MM.1S (cell line): ENCODE measurements at places on chromosomes 7 and 10.
A peak's percentile ranks its signal among the peaks of the same experiment; 100 is the strongest.

GRCh38 chr10:69769395-69769992, 32.2 kb upstream of the COL13A1 start:
- no peak for DNase-seq
- H3K36me3 ChIP-seq: no peaks in the 10 kb centered on the region
- peaks cover 55% of the 10 kb centered on the region for H3K27me3 ChIP-seq
- no peak overlapping the region for H3K4me3 ChIP-seq

DNA sequence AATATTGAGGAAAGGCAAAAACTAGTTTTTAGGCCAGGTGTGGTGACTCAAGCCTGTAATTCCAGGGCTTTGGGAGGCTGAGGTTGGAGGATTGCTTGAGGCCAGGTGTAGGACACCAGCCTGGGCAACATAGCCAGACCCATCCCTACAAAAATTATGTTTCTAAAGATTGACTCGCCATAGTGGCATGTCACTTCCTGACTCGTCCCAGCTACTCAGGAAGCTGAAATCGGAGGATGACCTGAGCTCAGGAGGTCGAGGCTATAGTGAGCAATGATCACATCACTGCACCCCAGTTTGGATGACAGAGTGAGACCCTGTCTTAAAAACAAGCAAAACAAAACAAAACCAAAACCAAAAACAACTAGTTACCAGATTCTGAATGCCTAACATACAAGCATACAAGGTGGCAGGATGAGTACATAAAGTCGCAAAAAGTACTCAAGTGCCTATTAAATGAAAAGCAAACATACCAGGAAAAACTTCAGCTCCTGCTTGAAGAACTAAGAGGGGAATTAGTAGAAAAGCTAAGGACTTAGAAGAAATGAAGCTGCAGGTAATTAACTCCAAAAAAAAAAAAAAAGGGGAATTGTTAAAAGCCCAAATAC, 14.1 kb downstream of the ZNF398 start:
- H3K36me3 ChIP-seq: peaks cover 4% of the 10 kb centered on the region; the same call in 1 of the 2 replicates
- H3K27me3 ChIP-seq: no peaks in the 10 kb centered on the region
- no peak for DNase-seq
- H3K4me1 ChIP-seq: no peaks in the 10 kb centered on the region
- H3K27ac ChIP-seq: no peak overlapping the region

- no peak for DNase-seq
- no peak overlapping the region for H3K4me3 ChIP-seq
- no peaks in the 10 kb centered on the region for H3K36me3 ChIP-seq
- no peaks in the 10 kb centered on the region for H3K4me1 ChIP-seq
- no peak overlapping the region for H3K27ac ChIP-seq
- no peaks in the 10 kb centered on the region for H3K27me3 ChIP-seq
Measured at GRCh38 chr7:19318287-19318686, 173.1 kb upstream of the FERD3L start.

DNA sequence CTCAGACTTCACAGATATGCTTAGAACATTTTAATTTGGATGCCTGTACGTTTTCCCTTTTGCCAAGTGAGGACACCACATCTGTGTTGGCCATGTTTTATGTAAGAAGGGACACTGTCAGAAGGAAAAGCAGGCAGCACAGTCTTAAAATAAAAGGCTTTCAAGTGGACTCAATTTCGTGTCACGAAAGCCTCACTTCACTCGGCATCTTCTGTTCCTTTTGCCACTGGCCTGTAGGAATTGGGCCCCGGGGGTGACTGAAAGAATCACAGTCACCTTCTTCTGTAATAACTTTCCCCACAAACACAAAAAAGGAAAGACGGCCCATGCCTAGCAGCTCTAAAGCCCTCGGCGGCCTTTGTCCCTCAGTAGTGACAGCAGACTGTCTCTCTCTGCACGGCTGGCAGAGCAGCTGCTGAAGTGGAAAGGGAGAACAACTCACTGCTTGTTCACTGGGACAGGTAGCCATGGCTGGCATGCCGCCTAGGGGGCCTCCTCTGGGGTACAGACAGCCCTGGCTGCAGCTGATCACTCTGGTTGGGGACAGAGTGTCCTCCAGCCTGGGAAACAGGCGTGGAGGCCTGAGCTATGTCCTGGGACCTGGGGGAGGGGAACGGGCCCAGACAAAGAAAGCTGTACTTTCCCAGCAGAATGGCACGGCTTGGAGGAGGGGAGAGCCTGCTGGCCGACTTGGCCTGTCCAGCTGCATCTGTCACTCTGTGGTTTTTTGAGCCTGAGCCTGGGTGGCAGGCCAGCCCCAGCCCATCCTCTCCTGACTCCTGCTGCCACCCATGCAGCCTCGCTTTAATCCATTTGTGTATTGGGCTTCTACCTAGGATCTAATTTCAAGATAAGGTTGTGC, 4.4 kb downstream of the RASSF4 start:
- H3K27ac ChIP-seq: peak overlapping the region; percentile 87
- H3K36me3 ChIP-seq: no peaks in the 10 kb centered on the region
- peaks cover 62% of the 10 kb centered on the region for H3K4me1 ChIP-seq
- no peaks in the 10 kb centered on the region for H3K27me3 ChIP-seq
- DNase-seq: peak; percentile 69

DNA sequence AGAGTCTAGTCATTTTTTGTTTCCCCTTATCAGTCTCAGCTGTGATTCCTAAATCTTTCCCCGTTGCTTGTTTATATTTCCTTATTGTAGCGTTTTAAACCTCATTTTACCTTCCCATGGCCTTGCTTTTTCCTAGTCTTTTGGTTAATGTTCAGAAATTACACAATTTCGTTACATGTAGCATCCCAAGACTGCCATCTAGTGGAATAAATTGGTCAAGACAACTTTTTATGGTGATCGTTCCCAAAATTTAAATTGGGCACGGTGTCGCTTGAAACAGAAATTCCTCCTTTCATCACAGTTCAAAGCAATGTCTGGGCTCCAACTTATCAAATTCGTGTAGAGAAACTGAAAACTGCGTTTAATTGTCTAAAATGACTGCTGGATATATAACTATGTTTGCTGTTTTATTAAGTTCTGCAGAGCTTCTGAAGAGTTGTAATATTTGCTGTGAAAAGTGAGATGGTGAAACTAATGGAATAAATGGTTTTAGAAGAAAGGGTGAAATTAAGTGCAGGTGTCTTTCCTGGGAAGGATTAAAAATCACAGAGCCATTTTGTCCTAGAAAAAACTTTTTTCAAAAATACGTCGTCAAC, 370.2 kb downstream of the PHF14 start:
- H3K27me3 ChIP-seq: no peaks in the 10 kb centered on the region
- H3K4me1 ChIP-seq: peaks cover 15% of the 10 kb centered on the region
- no peak overlapping the region; the same call in 1 of the 2 replicates for H3K27ac ChIP-seq

- no peak for DNase-seq
- no peak within 1 kb of the TSS for H3K27ac ChIP-seq
- no peak within 1 kb of the TSS for H3K4me3 ChIP-seq
- no peaks in the 10 kb centered on the region for H3K27me3 ChIP-seq
Measured at GRCh38 chr10:113663908-113664307, at the start of gene NRAP. TSS of gene NRAP (minus strand) at chr10:113664041. CDS start at chr10:113663882, 159 bp downstream.

- peaks cover 46% of the 10 kb centered on the region for H3K4me1 ChIP-seq
- DNase-seq: no peak
- no peaks in the 10 kb centered on the region for H3K27me3 ChIP-seq
- H3K4me3 ChIP-seq: 0 out of 2 replicates have a peak overlapping the region, but pooled peaks have one; percentile 44
- peak overlapping the region; percentile 91; the same call in 1 of the 2 replicates for H3K27ac ChIP-seq
Measured at GRCh38 chr10:80186364-80187012, 18.8 kb downstream of the ANXA11 start.

DNA sequence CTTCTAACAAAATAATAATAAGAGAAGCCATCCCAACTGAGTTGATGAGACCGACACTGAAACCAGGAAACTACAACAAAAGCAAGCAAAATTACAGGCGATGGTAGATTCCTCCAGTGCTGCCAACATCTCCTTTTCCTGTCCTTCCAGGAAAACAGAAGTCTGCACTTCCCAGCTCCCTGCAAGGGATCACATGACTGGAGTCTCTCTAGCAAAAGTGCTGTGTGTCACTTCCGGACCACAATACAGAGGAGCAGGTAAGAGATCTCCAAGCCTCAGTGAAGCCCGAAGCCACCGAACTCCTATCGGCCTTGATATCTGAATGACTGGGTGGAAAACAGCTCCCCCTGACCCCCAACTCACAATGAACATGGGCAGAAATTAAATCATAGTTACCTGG, 63.2 kb downstream of the SMURF1 start:
- H3K4me1 ChIP-seq: no peaks in the 10 kb centered on the region
- DNase-seq: no peak
- H3K36me3 ChIP-seq: no peaks in the 10 kb centered on the region
- H3K4me3 ChIP-seq: no peak overlapping the region

DNA sequence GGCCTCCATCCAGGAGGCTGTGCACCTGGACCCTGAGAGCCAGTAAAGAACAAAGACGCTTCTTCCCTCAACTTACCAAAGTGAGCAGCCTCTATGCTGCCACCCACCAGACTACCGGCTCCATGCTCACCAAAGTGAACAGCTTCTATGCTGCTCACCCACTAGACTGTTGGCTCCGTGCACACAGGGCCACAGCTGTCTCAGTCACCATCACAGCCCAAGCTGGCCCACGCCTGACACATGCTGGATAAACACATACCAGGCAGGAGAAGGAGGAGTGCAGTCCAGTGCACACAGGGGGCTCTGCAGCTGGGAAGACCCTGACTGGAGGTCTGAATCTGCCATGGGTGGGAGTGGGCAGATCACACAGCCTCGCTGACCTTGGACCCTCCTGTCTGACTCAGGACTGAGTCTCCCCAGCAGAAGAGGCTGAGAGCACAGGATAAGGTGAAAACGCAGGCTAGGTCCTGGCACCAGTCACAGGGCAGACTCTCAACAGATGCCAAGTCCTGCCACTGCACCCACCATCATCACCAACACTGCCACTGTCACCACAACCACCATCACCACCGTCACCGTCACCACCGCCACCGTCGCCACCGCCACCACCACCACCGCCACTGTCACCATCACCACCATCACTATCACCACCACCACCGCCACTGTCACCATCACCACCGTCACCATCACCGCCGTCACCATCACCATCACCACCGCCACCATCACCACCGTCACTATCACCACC, 130.9 kb downstream of the MAD1L1 start:
- H3K4me3 ChIP-seq: no peak overlapping the region
- H3K27ac ChIP-seq: no peak overlapping the region
- no peaks in the 10 kb centered on the region for H3K27me3 ChIP-seq
- H3K36me3 ChIP-seq: no peaks in the 10 kb centered on the region

- no peak for DNase-seq
- no peaks in the 10 kb centered on the region for H3K36me3 ChIP-seq
Measured at GRCh38 chr7:69597278-69598076, 798 bp upstream of the AUTS2 start.

GRCh38 chr7:114825423-114825951, 96.4 kb upstream of the MDFIC start:
- H3K4me3 ChIP-seq: no peak overlapping the region
- no peaks in the 10 kb centered on the region for H3K4me1 ChIP-seq
- H3K27ac ChIP-seq: no peak overlapping the region

GRCh38 chr7:45342236-45342635, 184.6 kb downstream of the RAMP3 start:
- peak; percentile 92 for DNase-seq
- no peaks in the 10 kb centered on the region for H3K36me3 ChIP-seq
- H3K4me3 ChIP-seq: peak overlapping the region; percentile 32; the same call in 1 of the 2 replicates
- H3K27ac ChIP-seq: peak overlapping the region; percentile 75
- no peaks in the 10 kb centered on the region for H3K27me3 ChIP-seq
- H3K4me1 ChIP-seq: peaks cover 18% of the 10 kb centered on the region

DNA sequence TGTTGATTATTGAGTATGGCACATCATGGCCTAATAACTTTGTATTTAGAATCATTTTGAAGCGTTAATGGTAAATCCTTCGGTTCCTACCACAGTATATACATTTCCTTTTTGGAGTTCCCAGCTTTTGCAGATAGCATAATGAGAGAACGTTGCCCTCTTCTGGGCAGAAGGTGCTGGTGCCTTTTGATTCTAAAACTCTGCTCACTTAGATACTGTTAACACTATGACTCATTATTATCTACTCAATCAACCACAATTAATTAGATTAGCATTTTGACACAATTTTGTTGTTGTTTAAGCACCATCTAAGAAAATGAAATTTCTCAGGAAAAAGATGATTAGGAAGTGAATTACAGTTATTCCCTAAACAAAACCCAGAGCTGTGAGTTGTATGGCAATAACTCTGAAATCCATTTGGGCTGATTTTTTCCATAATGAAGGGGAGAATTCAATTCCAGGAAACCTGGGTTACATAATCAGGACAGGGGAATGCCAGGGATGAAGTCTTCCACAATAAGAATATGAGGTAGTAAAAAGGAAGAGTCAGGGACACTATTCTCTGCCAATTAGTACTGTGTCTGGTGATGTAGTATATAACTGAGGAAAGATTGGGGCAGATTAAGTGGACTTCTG, 11.5 kb upstream of the DLD start:
- H3K27me3 ChIP-seq: no peaks in the 10 kb centered on the region
- peak; percentile 60 for DNase-seq
- H3K36me3 ChIP-seq: no peaks in the 10 kb centered on the region
- no peak overlapping the region for H3K27ac ChIP-seq
- no peaks in the 10 kb centered on the region for H3K4me1 ChIP-seq
- no peak overlapping the region for H3K4me3 ChIP-seq

DNA sequence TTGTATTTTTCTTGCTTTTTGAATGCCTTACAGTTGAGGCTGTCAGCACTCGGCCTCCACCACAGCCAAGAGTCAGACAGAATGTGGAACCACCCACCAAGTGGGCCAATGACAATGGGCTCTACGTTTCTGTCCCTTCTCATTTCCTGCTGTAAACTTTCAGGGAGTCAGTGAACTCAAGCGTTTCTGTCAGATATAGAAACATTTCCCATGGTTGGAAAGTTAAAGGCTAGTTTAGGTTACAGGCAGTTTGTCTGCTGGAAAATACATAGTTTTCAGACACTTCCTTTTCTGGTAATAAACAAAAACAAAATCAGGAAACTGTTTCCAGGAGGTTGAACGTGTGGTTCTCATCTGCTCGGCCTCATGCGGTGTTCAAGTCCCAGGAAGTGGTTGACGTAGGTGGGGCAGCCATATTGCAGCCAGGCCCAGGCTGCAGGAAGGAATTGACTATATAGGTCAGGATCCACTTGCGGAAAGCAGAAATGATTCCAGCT, 245.1 kb downstream of the CAMK1D start:
- no peaks in the 10 kb centered on the region for H3K27me3 ChIP-seq
- no peak overlapping the region for H3K27ac ChIP-seq
- H3K4me3 ChIP-seq: no peak overlapping the region
- no peaks in the 10 kb centered on the region for H3K36me3 ChIP-seq
- DNase-seq: no peak
- no peaks in the 10 kb centered on the region for H3K4me1 ChIP-seq

- H3K4me3 ChIP-seq: no peak overlapping the region
- no peak for DNase-seq
- no peaks in the 10 kb centered on the region for H3K27me3 ChIP-seq
- H3K27ac ChIP-seq: no peak overlapping the region
Measured at GRCh38 chr10:52979295-52979990, 206.9 kb upstream of the MBL2 start.

- peaks cover 45% of the 10 kb centered on the region for H3K27me3 ChIP-seq
- H3K4me3 ChIP-seq: no peak overlapping the region
- no peaks in the 10 kb centered on the region for H3K4me1 ChIP-seq
Measured at GRCh38 chr10:69949770-69950169, 102.9 kb upstream of the MACROH2A2 start.
